ENCODE measurements at places on chromosomes 7 and 10.

DNA sequence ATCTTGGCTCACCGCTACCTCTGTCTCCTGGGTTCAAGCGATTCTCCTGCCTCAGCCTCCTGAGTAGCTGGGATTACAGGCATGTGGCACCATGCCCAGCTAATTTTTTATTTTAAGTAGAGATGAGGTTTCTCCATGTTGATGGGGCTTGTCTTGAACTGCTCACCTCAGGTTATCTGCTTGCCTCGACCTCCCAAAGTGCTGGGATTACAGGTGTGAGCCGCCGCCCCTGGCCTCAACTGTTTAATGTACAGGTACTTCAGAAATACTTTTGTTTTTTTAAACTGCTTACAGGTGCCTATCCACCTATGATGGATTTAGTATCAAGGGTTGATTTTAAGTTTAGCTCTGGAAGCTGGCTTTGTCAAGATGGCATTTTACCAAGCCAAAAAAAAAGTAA is 55.6 kb downstream of the CDC123 start:
- no peak for DNase-seq

DNA sequence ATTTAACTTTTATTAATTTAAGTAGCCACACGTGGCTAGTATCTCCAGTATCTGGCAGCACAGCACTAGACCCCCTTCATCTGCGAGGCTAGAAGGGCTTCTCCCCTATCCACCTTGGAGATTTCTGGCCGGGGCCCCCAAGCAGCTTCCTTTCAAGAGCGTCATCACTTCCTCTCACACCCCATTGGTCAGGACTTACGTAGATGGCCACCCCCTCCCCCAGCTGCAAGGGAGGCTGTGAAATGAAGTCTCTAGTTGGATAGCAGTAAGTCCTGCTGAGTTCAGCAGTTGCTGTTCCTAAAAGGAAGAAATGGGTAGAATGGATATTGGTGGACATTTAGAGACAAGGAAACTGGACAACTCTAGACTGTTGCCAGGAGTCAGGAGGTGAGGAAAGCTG is 33.8 kb upstream of the COMTD1 start:
- DNase-seq, result no peak

GRCh38 chr7:7564323-7564780 is 2.3 kb upstream of the MIOS start:
- DNase-seq, result peak; percentile 81

DNA sequence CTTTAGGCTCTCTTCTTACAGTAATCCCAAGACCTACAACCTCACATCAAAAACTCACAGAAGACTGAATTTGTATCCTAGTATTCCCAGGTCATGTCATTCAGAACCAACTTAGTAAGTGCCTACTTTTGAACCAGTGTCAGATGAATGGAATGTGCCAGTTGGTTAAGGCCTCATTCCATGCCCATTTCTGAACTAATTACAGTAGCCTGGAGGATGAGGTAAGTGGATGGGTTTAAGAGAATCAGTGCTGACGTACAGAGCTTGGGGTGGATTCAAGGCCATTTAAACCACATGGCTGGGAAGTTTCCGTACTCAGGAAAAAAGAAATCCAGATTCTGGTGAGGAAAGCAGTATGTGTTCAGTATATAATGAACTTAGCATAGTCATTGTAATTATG is 21.9 kb upstream of the FOXP2 start:
- DNase-seq, result peak; percentile 55

DNA sequence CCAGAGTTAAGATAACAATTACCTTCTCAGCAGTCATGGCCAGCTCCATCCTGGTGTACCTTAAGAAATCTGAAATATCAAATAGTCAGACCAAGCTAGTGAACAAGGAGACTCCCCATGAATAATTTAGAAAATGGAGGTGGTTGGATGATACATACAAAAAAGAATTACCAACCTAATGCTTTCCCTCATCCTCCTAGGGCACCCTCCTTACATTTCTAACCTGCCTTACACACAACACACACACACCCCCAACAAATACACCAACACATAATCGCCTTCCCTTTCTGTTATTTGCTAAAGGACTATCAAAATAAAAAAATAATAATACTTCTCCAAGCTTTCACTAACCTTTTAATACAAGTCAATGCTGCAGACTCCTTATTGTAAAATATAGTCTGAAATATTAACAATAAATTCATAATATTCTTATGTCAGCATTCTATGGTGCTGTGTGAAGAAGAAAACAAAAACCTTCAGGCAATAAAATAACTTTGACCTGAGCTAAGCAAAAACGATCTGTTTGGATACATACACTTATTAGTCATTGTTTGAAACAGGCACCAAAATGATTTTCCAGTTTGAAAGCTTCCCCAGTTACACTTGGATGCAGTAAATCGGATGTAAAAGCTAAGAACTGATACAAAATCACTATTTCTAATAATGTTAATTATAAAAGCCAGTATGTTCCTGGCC is 3.4 kb downstream of the TWIST1 start:
- DNase-seq, result peak; percentile 29

DNA sequence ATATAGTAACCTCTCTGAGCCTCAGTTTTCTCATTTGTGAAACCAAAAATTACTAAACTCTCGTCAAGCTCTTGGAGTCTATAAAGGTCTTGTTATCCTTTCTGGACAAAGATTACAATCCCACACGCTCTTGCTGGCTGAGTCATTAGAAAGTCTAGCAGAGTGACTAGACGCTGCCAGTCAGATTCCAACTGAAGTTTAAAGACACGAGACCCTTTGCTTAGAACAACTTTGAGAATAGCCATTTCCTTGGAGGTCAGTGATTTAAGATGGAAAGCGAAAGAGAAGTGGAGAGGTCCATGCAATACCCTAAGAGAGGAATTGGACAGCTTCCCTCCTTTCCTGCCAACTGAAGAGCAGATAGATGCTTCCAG is 119.5 kb downstream of the APBB1IP start:
- peak; percentile 13 for DNase-seq

GRCh38 chr7:130145424-130146100 is 59.6 kb downstream of the TMEM209 start:
- DNase-seq, result peak; percentile 21

DNA sequence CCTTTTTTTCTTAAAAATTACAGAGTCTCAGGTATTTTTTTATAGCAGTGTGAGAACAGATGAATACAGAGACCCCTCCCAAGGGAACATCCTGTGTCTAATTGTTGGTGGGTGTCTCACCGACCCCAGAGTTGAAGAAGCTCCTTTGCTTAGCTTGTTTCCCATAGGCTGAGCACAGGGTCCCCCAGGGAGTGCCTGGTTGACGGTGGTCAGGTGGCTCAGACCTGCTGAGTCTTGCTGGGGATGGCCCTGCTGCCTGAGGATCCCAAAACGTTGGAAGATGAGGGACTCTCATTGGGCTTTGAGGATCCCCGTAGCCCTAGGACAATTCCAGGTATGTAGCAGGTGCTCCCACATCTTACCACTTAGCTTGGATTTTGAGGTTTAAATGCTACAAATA is 19.5 kb downstream of the SCART1 start:
- no peak for DNase-seq

DNA sequence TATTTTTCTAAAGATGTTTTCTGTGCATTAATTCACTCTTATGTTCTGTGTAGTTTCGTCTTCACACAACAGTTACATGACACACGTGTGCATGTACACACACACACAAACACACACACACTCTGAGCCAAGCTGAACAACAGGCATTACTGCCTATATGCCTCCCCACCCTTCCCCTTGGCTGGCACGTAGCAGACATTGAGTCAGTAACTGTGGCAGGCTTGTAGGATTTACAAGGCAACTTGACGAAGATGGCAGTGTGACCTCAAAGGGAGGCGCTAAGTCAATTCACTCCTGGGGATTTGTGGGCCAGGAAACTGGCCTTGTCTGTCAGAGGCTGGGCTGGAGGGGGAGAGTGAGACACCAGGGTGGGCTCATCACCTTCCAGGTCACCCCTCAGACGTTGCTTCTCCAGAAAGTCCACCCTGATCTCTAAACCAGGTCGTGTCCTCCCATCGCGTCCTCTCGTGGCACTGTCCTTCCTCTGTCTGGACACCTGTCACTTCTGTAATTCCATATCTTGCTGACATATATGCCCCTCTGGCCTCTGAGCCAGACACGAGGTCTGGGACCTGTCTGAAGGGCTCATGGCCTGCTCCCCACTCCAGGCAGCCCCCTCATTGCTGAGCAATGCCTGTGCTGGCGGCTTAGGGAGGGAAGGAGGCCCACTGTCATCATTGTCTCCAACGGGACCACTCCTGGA is 41.1 kb upstream of the INPP5A start:
- DNase-seq, result no peak

GRCh38 chr7:94190599-94191061 is 186.5 kb upstream of the BET1 start:
- DNase-seq, result peak; percentile 98

- no peak for DNase-seq
Observed at GRCh38 chr7:108360058-108360800, 96.0 kb downstream of the NRCAM start.

GRCh38 chr10:80187465-80188409 is 17.6 kb downstream of the ANXA11 start:
- no peak for DNase-seq

DNA sequence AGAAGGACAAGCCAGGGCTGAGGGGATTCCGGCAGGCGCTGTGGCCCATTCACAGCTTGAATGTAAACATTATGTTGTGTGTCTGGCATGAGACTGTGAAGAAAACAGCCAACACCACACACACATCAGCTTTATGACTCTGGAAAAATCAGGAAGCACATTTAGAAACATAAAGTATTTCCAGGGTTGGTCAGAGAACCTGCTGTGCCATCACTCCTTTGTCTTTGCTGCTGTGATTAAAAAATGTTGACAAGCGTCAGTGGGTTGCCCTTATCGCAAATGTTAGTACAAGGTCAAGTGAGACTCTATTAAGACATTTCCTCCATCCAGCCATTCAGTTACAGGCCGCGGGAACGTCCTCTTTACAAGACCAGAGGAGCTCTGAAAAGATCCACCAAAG is 95.4 kb downstream of the TAX1BP1 start:
- no peak for DNase-seq

DNA sequence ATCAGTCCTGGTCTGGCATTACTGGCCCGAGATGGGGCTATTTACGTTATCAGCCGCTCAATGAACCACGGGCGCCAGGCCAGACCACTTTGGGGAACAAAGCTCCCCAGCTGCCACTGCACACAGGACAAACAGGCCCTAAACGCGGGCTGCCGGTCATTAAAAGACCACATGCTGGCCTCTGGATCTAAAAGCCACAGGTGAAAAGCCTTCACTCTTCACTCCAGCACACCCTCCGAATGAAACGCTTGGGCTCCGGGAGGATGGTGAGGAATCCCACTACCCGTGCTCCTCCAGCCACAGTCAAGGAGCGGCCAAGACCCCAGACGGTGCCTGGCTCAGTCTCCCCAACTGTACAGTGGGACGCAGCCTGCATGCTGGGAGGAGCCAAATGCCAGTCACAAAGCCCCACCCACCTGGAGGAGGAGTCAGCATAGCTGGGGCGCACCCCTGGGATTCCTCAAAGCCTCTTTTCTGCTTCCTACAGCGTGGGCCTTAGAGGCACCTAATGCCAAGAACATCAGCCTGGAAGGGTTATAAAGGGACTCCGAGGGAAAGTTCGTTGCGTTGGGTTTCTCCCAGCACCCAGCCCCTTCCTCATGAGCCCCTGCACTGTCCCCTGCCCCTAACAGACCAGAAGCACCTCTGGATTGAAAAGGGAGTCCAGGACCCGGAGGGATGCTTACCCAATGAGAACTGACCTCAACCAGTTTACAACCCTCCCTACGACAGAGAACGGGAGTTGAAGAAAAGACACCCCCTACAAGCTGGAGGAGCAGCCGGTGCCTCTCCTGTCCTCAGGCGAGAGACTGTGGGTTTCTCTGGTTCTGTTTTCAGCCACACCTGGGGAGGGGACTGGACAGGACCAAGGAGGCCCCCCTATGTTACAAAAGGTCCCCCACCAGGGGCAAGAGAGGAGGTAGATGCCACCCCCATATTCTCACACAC is 4.7 kb downstream of the PDGFA start:
- DNase-seq, result peak; percentile 25

DNA sequence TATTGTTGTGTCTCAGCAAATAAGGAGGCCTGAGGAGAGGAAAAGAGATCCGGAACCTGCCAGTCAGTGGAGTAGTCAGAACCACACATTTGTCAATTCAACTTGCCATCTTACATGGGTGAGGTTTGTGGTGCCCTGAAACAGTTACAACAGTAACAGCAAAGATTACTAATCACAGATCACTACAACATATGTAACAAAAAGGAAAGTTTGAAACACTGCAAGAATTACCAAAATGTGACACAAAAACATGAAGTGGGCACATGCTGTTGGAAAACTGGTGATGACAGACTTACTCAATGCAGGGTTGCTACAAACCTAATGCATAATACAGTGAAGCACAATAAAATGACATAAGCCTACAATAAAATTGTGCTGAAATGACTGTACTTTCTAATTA is 89.4 kb downstream of the LRRN3 start:
- DNase-seq, result no peak

DNA sequence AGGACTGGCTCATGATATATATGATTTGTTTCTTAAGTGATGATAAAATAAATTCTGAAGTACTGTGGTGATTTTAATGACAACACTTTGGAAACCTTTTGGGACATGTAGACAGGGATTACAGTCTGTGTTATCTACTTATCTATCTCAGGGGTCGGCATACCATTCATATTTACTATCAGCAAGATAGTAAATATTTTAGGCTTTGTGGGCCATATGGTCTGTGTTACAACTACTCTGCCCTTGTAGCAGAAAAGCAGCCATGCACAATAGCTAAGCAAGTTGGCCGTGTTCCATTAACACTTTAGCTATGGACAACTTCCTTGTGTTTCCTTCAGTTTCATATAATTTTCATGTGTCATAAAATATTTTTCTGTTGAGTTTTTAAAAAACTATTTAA is 97.8 kb upstream of the PRPS1L1 start:
- peak; percentile 84 for DNase-seq

DNA sequence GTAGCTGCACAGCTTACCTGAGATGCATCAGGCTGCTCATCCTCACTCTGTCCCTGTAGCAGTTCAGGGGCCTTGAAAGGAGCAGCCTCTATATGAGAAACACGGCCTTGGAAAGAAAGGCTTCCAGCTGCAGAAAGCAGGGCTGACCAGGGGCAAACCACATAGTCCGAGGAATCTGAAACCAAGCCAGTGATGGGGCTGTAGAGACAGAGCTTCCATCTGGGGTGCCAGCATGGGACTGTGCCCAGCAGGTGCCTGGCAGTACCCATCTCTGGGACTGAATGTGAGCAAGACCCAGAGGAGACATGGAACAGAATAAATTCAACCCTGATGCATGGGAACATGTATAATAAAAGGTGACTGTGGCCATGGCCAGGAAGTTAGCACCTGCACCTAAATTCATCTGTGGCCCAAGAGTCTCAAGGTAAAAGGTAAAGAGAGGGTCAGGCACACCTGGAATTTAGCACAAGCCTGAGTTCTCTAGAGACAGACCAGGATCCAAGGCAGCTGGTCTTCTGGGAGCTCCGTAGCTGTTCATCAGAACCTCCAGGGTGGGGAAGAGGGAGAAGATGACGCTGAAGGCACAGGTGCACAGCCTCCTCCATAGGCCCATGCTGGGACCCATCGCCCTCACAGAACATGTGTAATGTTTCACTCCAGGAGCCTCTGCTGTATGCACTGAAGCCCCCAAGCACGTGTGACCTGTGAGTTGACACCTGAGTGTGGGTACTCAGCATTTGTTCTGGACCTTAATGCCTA is 25.3 kb downstream of the FRMPD2 start:
- DNase-seq, result no peak

GRCh38 chr7:132446260-132446659 is 130.0 kb downstream of the PLXNA4 start:
- no peak for DNase-seq

GRCh38 chr10:69240455-69240854 is 20.3 kb downstream of the HKDC1 start:
- DNase-seq, result no peak
